ENCODE measurements at places on chromosomes 11 and 22.

DNA sequence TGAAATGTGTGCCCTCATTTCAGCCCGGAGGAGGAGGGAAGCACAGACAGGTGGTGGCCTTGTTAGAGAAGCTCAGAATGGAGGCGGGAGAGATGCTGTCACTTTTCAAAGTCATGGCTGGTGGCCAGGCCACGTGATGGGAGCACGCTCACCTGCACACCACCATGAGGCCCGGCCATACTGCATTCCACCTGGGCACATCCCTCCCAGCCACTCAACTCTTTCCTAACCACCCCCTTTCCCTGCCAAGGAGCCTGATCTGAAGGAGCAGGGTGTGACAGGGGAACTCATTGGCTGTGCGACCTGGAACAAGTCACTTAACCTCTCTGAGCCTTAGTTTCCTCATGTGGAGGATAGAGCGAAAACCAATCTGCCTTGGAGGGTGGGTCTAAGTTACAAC lies 364.5 kb downstream of the CTTN start:
- peak; percentile 11 for DNase-seq

- DNase-seq, result peak; percentile 96
Observed at GRCh38 chr11:12319461-12319951, 57.9 kb upstream of the PARVA start.

GRCh38 chr22:43587574-43587973 lies 175.8 kb downstream of the MPPED1 start:
- no peak for DNase-seq

DNA sequence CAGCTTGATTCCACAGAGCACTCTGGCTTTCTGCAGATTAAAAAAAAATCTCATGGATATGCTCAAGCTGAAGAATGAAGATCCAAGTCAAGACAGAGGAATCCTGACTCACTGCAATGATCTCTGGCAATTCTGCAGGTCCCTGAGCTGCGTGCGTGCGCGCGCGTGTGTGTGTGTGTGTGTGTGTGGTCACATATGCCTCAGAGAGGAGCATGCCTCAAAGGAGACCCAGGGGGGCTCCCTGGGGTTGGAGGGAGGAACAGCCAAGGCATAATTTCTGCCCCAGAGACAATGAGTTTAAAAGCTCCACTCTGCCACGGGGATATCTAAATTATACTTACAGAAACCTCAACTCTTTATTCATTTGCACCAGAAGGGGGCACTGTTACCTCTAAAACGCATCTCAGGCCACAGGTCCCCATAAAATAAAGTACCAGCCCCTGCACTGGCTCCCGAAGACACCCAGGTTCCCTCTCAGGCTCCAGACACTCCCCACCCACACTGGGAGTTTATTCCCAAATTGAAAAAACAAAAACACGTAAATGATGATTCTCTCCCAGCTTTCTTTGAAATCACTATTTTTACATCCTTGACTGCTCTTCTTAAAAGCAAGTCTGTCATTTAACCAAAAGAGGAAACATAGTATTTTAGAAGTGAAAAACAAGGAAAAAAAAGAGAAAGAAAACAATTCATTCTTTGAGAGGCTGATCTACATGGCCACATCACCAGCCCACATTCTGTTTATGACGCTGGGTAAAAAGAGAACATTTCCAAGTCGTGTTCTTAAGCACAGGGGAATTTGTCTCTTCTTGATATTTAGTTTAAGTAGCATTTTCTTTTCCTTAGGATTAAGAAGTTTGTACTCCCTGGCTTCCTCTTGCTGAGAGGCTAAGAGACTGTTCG lies 401.0 kb downstream of the LARGE1 start:
- DNase-seq, result peak; percentile 33

DNA sequence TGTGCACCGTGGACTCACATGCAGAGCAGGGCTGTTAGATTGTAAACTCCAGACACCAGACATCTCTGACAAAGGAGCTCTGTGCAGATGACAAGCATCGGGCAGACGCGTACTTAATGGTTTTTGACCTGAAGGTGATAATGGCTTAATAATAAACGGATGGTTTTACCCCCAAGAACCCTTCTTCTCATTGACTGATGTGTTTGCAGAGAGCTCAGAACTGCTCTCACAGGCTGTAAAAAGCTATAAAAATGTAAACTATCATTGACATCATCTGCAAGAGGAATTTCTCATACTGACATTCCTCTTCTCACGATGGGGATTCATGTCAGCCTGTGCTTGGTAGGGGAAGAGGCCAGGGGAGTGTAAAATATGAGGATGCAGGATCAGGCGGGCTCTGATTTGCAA lies 8.6 kb upstream of the ARHGAP8 start:
- no peak for DNase-seq

GRCh38 chr22:48261706-48262105 lies 1499.3 kb downstream of the TBC1D22A start:
- DNase-seq, result no peak

DNA sequence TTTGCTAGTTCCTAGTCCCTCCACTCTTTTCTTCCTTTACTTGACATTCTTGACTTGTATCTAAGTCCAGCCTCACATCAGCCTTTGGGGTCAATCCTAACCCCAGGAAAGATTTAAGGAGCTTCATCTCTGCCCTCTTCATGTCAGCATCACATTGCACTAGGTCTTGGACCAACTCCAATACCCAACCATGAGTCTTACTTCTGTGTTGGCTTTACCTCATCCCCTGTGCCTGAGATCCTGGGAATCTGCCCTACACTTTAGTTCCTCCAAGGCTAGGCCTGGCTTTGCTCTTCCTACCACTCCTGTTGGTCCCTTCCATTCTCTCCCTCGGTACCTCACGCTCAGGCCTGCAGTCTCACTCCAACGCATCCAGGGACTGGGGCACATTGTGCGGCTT lies 117.0 kb downstream of the SLC1A2 start:
- no peak for DNase-seq

DNA sequence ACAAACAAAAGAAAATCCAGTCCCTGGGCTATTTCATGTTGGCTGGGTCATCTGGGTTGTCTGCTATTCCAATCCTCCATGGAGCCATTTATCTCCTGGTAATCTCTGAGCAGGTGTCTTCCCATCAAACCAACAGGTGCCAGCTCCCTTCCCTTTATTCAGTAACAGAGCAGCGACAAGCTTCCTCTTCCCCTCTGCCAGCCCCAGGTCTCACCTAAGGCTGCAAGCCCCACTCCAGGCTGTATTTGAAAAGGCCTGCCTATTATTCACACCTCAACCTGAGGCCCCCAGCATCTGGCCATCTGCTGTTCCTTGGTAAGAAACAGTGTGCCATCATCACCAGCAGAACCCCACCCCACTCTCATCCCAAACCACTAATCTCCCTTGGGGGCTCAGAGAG lies 436.2 kb downstream of the BUD13 start:
- no peak for DNase-seq

- no peak for DNase-seq
Observed at GRCh38 chr11:72251614-72252013, 7.6 kb upstream of the PHOX2A start.

DNA sequence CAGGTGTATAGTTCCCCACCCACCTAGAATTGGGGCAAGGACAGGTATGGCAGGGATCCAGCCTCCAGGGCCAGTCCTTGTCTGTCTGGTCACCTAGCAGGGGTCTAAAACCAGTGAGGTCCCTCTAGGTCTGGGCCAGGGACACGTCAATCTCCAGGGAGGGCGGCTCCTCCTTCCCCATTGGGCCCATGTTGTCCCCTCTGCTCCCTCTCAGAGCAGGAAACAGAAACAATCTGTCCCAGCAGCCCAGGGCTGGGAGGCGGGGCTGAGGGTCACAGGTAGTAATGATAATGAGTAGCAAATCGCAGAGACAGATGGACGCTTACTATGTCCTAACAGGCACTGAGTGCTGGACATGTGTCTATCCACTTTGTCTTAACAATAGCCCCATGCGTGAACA lies 22.8 kb upstream of the SYT7 start:
- DNase-seq, result no peak

DNA sequence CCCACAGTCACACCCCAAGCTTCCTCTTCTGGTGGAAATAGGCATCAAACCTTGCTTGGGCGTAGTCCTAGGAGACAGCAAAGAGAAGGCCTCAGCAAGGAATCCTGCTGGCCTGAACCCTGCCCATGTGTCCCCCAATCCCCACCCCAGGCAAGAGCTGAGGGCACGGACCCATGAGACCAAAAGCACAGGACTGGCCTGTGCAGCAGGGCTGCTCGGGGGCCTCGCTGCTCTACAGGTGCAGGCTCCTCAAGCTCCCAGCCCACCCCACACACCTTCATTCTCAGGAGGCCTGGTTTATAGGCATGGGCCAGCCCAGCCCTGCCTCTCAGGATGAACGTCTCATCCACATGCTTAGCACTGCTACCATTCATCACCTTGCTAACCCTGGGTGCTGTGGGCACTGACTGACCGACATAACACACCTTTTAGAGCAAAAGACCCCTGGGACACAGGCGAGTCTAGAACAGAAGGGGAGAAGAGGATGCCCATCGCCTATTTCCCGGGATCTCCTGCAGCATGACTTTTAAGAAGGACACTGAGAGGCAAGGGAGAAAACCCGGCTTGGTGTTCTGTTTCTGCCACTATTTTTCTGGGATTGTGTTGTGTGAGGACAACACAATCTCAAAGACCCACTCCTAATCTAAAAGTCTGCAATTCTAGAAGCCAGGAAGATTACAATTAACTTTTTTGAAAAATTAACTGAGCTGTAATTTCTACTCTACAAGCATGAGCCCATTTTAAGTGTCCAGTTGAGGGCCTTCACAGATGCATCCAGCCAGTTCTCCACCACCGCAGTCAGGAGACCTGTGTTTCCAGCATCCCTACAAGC lies 15.4 kb downstream of the TCIRG1 start:
- DNase-seq, result no peak

DNA sequence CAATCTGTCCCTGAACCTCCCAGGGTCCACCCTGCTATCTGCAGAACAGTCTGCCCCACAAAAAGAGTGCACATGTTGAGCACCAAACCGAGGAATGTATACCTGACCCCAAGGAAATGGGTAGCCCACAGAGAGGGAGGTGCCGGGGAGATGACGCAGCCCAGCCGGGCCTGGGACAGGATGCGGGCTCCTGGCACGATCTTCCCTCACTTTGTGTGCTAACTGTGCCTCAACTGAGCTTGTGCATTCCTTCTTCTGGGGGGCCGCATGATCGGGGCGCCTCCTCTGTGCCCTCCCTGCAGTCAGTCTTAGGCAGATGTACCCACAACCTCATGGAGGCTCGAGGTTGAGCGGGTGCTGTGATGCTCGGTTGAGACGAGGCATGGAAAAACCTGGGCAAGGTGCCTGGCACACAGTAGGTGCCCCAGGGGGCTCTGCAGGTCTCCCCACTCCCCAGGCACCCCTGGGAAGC lies 2.4 kb downstream of the GAS2L1 start:
- no peak for DNase-seq

DNA sequence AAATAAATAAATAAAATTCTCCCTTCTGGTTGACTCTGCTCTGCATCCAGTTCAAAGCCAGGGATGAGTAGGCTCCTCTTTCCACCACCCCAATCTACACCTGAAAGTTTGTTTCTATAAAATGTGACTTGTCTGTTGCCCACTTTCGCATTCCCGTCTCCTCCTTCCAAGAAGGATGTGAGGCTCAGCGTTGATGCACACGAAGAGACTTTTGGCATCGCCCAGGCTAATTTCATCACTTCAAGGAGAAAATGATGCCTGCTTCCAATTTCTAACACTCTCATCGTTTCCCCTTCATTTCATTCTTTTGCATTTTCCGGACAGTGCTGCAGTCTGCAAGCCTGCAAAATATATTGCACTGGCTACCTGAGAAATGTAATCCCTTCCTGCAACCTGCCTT lies 3.9 kb downstream of the MPPED1 start:
- no peak for DNase-seq

- DNase-seq, result no peak
Observed at GRCh38 chr22:29224859-29225410, 19.2 kb downstream of the EMID1 start.

GRCh38 chr11:64864473-64865285 lies 13.7 kb downstream of the EHD1 start:
- DNase-seq, result no peak

- no peak for DNase-seq
Observed at GRCh38 chr11:113373306-113373705, 14.3 kb upstream of the ANKK1 start.
